Nephron progenitor cell (in vitro differentiated cells): ENCODE measurements at places on chromosomes 1 and 21.

- no peak for DNase-seq
These were observed 4.8 kb upstream of the PCBP3 start for GRCh38 chr21:45638707-45639106.

DNA sequence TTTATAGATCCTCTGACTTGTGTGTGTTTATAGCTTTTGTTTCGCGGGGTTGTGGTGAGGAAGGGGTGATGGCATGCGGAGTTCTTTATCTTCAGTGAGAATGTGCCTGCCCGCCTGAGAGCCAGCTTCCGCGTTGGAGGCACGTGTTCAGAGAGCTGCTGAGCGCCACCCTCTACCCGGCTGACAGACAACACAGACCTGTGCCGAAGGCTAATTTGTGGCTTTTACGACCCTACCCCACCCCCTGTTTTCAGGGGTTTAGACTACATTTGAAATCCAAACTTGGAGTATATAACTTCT lies 14.4 kb upstream of the CD101 start:
- DNase-seq, result no peak

GRCh38 chr1:68974447-68974846 lies 477.6 kb upstream of the DEPDC1 start:
- DNase-seq, result no peak

GRCh38 chr21:42063571-42064521 lies 7.3 kb upstream of the UMODL1 start:
- DNase-seq, result no peak

GRCh38 chr1:86472152-86472551 lies 3.4 kb downstream of the CLCA1 start:
- no peak for DNase-seq

DNA sequence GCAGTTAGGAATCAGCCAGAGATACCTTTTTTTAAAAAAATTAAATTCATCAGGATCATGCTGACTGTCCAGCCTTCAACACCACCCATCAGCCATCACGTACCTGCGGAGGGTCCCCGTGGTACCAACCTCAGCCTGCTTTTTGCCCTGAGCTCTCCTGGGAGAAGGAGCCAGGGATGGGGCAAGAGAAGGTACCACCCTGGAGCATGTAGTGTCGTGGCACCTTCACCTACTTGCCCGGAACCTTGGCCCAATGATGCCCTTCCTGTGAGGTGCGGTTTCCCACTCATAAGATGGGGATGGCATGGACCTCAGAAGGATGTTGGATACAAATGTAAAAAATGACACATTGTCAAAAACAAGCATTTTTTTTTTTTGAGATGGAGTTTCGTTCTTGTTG lies 88.4 kb upstream of the C1orf174 start:
- no peak for DNase-seq

- no peak for DNase-seq
These were observed 2.8 kb upstream of the AZIN2 start for GRCh38 chr1:33078030-33078591.

GRCh38 chr1:219732814-219733491 lies 120.0 kb upstream of the ZC3H11B start:
- DNase-seq, result no peak

- DNase-seq, result no peak
These were observed 16.7 kb downstream of the SOAT1 start for GRCh38 chr1:179310291-179310690.

DNA sequence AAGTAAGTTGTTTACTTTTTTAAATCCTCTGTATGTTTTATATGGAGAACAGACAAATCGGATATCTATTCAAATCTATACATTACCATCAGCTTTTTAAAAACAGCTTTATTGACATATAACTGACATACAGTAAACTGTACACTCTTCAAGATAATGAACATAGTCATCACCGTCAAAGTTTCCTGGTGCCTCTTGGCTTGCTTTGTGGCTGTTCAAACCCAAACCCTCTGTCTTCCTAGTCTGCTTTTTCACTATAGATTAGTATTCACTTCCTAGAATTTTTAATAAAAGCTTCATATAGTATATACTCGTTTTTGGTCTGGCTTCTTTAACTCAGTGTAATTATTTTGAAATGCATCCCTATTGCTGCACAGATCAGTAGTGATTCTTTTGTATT lies 56.4 kb upstream of the TPTE start:
- no peak for DNase-seq

DNA sequence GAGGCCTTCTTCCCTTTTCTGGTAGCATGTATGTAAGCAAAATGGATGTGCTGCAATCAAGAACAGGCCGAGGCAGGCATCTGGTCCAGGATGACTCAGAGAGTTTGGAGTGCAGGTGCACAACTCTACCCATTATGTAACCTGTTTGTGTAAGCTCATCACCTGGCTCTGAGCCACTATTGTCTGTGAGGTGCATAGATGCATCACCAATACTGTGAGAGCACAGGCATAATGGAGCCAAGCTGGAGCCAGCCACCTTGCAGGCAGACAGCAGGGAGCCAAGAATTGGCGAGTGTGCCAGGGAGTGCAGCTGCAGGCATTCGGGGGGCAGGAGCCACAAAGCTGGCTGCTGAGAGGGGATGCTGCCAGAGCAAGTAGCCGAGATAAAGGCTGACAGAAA lies 549.9 kb upstream of the RGS18 start:
- DNase-seq, result no peak

DNA sequence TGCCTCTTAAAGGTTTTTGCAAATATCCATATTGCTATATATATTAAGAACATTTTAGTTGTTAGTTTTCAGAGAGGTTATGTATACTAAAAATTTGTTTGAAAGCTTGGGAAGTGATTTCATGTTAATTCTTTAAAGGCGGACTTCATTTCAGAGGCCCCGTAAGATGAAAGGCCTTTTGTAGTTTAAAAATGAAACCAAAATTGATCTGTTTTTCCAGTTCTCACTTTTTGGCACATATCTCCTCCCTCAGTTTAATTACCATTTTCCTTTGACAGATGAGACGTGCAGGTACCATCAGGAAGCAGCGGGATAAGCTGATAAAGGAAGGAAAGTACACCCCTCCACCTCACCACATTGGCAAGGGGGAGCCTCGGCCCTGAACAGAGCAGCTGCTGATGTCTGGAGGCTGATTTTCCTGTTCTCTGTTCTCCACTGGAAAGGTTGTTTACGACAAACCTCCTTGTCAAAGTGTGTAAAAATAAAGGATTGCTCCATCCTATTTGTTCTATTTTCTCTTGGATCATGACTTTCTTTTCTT lies 8.0 kb downstream of the NDUFS5 start:
- no peak for DNase-seq

GRCh38 chr1:228899421-228899956 lies 164.2 kb downstream of the RHOU start:
- no peak for DNase-seq

- no peak for DNase-seq
These were observed 44.4 kb downstream of the RWDD3 start for GRCh38 chr1:95278173-95279006.

- no peak for DNase-seq
These were observed 22.4 kb upstream of the HMGB4 start for GRCh38 chr1:33841494-33841893.

DNA sequence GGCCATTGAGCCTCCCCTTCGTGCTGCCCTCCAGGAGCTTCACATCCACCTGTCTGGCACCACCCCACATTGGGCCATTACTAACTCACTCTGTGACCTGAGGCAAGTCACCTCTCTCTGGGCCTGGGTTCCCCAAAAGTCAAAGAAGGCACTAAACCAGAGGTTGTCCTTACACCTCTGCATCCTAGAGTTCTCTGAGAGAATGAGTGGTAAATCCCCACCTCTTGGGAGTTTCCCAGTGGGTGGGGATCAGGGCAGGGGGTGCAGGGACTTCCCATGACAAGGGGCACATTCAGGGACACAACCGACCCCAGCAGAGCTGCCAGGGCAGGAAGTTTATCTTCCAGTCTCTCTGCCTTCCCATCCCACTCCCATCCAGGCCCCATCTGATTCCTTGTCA lies 99.7 kb downstream of the EPHB2 start:
- no peak for DNase-seq

GRCh38 chr21:44702973-44703730 lies 6.2 kb downstream of the KRTAP10-12 start:
- DNase-seq, result no peak

GRCh38 chr1:24362982-24363614 lies 43.9 kb downstream of the GRHL3 start:
- no peak for DNase-seq

- DNase-seq, result no peak
These were observed 542.2 kb downstream of the DPYD start for GRCh38 chr1:97378596-97378995.
